ENCODE measurements at places on chromosomes 2 and 18.
A peak's percentile ranks its signal among the peaks of the same experiment; 100 is the strongest.

DNA sequence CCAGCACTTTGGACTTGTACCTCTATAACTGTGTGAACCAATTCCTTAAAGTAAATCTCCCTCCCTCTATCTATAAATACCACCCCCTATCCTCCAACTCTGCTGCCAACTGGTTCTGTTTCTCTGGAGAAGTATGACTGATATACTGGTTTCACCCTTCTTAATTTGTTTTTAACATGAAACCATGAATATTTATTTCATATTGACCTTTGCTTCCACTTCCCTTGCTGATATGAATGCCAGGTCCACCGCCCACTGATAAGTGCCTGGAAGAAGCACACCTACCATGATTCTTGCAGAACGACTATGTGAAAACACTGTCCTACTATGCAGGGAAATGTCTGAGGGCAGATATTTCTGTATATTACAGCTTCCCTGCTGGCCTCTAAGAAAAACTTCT, 131.6 kb downstream of the GAREM1 start:
- no peak for DNase-seq

DNA sequence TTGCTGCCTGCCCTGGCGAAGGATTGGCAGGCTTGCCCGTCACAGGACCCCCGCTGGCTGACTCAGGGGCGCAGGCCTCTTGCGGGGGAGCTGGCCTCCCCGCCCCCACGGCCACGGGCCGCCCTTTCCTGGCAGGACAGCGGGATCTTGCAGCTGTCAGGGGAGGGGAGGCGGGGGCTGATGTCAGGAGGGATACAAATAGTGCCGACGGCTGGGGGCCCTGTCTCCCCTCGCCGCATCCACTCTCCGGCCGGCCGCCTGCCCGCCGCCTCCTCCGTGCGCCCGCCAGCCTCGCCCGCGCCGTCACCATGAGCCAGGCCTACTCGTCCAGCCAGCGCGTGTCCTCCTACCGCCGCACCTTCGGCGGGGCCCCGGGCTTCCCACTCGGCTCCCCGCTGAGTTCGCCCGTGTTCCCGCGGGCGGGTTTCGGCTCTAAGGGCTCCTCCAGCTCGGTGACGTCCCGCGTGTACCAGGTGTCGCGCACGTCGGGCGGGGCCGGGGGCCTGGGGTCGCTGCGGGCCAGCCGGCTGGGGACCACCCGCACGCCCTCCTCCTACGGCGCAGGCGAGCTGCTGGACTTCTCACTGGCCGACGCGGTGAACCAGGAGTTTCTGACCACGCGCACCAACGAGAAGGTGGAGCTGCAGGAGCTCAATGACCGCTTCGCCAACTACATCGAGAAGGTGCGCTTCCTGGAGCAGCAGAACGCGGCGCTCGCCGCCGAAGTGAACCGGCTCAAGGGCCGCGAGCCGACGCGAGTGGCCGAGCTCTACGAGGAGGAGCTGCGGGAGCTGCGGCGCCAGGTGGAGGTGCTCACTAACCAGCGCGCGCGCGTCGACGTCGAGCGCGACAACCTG, at the start of gene DES:
Gene DES (plus strand): TSS at position 223 of the 857 bp plus-strand sequence. CDS start 86 bp downstream, at position 309.
- no peak for DNase-seq

DNA sequence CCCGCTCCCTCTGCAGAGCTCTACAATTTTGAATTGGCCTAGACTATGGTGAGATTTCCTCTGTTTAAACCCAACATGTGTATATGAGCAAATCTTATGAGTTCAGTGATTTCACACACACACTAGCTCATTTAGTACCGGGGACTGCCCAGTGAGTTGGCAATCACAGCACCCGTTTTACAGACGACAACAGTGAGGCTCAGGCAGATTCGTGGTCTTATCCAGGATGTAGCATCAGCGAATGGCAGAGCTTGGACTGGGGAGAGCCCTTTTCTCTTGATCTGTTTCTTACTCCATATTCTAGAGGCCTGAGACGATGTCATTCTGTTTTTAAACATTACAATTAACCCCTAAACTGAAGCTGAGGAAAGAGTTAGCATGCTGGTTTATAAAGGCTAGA, 419.9 kb downstream of the NBAS start:
- no peak for DNase-seq

DNA sequence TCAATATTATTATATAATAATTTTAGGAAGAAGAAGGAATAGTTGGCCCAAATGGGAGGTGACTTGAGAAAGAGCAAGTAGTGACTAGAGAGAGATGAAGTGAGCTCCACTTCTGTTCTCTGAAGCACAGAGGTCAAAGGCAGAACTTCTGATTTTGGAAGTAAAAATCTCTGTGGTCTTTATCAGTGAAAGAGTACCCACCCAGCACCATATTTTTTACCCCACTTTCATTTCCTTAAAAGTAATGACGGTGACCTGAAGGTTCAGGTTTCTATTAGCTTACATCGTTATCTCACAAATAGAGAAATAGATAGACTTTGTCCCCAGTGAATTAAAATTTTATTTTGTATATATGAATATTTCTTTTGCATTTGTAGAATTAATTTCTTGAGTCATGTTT, 95.3 kb downstream of the CDH7 start:
- no peak for DNase-seq

DNA sequence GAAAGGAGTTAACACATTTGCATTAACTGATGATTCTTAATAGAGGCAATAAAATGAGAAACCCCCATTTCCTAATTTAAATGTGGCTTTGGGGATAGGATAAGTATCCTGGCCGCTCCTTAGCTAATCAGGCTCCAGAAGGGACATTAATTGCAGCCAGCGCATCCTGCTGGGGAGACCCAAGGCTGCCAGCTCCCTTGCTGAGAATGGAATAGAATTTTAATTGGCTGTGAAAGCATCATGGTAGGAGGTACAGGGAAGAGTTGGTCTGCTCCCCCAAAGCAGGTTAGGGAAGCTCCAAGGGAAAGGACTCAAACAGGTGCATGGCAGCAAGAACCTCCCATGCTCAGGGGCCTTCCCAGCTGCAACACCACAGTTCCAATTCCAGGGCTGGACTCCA, 71.4 kb downstream of the MARCHF4 start:
- no peak for DNase-seq

- no peak for DNase-seq
Observed at GRCh38 chr2:12737738-12738485, 21.2 kb downstream of the TRIB2 start.

DNA sequence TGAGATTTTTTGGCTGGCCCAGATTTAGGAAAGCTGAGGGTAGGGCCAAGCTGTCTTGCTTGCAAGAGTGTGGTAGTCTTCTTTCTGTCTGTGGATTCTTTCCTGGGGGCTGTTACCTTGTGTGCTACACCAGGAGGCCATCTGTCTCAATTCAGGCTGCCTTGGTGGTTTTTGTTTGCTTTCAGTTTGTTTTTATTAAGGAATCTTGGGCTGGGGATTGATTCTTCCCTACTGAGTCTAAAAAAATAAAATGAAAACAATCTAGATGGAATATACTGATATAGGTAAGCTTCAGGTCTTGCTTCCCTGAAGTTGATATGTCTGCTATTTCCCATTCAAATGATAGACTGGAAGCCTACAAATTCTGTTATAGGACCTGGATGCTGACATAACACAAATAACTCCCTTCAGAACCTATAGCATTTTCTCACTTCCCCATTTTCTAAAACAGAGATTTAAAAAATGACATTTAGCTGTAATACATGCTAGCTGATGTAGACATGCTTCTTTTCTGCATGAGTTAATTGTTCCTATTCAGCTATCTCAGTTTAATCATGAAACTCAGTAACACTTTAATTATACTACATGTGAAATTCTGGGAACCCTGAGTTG, 5.3 kb downstream of the LHCGR start:
- DNase-seq = no peak

DNA sequence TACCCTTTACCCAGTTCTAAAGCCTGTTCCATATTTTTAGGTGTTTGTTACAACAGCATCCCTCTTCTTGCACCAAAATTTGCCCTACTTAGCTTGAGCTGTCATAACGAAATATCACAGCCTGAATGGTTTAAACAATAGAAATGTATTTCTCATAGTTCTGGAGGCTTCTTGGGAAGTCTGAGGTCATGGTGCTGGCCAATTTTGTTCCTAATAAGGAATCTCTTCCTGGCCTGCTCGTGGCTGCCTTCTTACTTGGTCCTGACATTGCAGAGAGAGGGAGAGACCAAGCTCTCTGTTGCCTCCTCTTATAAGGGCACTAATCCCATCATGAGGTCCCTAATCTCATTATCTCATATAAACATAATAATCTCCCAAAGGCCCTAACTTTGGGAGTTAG, 267.8 kb downstream of the PID1 start:
- DNase-seq = no peak

GRCh38 chr2:165469417-165469816, at the start of gene CSRNP3:
Gene CSRNP3 (plus strand): TSS chr2:165469698. CDS start chr2:165595066, 125,368 bp downstream.
- peak; percentile 71 for DNase-seq

- DNase-seq = no peak
Observed at GRCh38 chr18:55650363-55650870, 62.4 kb upstream of the TCF4 start.

DNA sequence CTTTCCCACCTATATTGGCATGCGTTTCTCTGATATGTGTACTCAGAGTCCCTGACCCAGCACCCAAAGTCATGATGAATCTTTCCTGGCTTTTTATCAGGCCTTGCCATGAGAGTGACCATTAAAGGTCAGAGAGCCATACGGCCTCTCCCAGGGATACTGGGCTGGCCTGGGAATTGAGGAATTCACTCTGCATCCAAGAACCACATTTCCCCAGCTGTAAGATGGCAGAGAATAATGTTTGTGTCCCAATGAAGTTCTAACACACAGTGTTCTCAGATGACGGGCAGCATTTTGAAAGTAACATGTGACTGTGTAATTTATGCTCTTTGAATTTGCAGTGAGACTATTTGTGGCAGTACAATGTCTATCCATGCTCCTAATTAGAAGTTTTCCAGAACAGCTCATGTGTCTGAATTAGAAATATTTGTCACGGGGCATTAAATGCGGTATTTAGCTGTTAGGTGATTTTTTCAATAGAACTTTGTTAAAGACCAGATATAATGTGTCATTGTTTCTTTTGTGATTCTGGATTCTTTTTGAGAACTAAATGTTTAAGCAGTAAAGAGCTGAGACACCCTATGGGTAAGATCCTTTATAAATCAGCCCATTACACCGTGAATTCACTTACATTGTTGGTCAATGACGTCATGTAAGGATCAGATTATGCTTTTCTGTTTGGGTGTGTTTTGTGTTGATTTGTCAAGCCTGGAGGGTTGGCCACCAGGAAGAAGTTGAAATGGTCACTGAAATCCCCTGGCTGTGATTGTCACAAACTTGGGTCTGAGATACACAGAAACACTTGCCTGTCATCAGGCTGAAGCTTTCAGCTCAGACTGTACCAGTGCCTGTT, 7.3 kb upstream of the SLC3A1 start:
- no peak for DNase-seq

GRCh38 chr2:68438455-68439303, 28.4 kb downstream of the FBXO48 start:
- DNase-seq = no peak

DNA sequence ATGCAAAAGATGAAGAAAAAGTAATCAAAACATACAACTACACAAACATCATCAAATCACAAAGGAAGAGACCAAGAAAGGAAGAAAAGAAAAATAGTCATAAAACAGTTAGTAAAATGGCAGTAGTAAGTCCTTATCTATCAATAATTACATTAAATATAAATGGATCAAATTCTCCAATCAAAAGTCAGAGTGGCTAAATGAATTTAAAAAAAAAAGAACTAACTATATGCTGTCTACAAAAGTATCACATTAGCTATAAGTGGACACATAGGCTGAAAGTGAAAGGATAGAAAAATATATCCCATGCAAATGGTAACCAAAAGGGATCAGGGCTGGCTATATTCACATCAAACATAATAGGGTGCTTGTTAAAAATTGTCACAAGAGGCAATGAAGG, 116.5 kb downstream of the NOL4 start:
- DNase-seq = no peak

DNA sequence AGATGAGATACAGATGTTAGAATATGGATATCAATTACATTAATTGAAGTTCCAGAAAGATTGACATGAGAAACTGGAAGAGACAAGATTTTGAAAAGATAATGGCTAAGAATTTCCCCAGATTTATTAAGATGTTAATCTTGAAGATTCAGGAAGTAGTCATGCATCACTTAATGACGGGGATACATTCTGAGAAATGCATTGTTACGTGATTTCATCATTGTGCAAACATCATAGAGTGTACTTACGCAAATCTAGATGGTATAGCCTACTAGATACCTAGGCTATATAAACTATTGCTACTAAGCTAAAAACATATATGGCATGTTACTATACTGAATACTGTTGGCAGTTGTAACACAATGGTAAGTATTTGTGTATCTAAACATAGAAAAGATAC, 6.8 kb upstream of the CHMP3 start:
- no peak for DNase-seq

GRCh38 chr2:28543316-28544035, 47.6 kb downstream of the PLB1 start:
- DNase-seq = no peak

- no peak for DNase-seq
Observed at GRCh38 chr2:121562269-121563176, 31.8 kb downstream of the RNU4ATAC start.

GRCh38 chr18:56269958-56270357, 368.4 kb downstream of the TXNL1 start:
- DNase-seq = no peak

DNA sequence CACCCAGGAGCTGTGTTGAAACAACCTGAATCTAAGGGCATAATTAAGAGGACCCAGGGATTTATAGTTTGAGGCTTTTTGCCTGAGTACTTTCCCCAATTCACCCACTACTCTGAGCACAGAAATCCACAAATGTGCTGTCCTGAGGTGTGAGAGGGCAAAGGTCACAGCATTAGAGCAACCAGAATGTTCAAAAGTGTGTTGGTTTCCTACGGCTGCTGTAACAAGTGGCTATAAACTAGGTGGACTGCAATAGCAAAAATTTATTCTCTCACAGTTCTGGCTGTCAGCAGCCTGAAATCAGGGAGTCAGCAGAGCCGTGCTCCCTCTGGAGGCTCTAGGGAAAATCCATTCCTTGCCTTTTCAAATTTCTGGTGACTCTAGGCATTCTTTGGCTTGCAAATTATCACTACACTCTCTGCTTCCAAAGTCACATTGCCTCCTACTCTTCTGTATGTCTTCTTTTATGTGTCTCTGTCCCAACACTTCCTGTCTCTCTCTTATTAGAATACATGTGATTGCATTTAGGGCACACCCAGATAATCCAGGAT, 91.4 kb upstream of the TACR1 start:
- no peak for DNase-seq

GRCh38 chr18:73859837-73860397, 287.7 kb downstream of the FBXO15 start:
- no peak for DNase-seq

- DNase-seq = peak; percentile 29
Observed at GRCh38 chr18:1133541-1133940, 228.9 kb downstream of the ADCYAP1 start.

DNA sequence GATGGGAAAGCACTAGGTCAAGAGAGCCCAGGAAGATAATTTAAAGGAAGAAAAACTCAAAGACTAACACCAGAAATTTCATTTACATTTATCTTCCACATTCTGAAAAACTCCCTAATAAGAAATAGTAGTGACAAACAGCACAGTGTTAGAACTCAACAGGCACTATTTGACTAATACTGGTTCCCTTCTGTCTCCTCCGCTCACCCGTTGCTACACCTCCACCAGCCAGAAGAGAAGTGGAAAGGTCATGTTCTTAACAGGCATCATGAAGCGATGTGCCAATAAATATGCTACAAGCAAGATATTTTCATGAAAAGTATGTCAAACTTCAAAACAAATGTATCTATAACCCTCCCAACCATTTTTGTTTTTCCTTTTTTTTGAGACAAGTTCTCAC, 5.7 kb downstream of the ROCK1 start:
- no peak for DNase-seq
